ENCODE measurements at places on chromosomes 12 and 14.

GRCh38 chr12:75337905-75338304 lies 3.4 kb downstream of the GLIPR1L1 start:
- DNase-seq = no peak

GRCh38 chr14:100078997-100079725 lies 13.9 kb downstream of the EVL start:
- no peak for DNase-seq

- no peak for DNase-seq
Measured at GRCh38 chr14:37707716-37708115, 112.3 kb downstream of the TTC6 start.

DNA sequence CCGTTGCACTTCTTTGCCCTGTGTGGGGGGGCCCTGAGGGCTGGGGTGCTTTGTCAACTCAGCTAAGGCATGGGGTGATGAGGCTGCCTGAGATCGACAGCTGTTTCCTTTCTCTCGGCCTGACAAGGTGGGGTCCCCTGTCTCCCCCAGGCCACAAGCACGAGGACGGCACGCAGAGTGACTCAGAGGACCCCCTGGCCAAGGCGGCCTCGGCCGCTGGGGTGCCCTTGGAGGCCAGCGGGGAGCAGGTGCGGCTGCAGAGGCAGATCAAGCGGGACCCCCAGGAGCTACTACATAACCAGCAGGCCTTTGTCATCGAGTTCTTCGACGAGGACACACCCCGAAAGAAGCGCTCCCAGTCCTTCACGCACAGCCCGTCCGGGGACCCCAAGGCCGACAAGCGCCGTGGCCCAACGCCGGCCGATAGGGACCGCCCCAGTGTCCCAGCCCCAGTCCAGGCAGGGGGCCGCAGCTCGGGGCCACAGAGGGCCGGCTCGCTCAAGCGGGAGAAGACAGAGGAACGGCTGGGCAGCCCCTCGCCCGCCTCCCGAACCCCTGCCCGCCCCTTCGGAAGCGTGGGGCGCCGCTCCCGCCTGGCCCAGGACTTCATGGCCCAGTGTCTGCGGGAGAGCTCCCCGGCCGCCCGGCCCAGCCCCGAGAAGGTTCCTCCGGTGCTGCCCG lies 18.8 kb downstream of the CEP170B start:
- DNase-seq = no peak

- no peak for DNase-seq
Measured at GRCh38 chr12:46958599-46959290, 120.7 kb upstream of the PCED1B start.

- no peak for DNase-seq
Measured at GRCh38 chr12:6444031-6444430, 724 bp upstream of the CD27 start.

DNA sequence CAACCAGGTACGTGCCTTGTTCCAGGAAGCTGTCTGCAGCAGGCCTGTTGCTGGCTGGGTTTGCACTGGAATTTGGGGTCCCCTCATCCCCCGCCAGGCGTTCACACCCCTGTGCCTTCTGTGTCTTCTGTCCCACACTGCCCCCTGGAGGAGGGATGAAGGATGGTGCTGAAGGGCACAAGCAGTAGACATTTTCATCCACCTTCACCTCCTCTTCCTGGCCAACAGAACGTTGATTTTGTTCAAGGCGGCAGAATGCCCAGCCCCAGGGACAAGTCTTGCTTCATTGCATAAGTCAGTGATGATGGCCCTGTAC lies 122.1 kb downstream of the CALM1 start:
- DNase-seq = no peak

DNA sequence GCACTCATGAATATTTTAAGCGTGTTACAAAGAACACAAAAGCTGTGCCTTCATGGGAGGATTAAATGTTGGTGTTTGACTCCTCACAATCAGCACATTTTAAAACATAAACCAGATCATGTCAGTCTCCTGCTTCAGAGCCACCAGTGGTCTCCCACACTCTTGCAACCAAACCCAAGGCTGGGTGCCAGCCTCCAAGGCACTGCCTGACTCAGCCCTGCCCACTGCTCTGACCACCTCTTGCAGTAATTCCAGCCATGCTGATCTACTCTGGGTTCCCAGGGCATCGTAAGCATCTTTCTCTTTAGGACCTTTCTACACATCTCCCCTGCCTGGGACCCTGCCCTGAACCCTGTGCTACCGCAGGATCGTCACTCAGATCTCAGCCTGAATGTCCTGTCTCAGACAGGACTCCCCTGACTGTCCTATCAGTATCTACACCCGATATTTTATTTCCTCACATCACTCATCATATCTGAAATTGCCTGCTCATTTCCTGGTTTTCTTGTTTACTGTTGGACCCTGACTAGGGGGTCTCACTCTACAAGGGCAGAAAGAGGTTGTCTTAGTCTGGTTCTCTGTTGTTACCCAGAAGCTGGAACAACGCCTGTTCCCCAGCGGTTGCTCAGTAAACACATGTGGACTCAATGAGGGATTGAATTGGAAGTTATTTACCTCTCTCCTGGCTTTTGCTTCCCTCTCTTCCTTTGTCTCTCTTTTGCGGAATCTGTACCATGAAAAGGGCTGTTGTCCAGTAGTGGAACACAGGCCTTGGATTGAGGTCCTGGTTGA lies 449.8 kb downstream of the RAD51B start:
- no peak for DNase-seq

DNA sequence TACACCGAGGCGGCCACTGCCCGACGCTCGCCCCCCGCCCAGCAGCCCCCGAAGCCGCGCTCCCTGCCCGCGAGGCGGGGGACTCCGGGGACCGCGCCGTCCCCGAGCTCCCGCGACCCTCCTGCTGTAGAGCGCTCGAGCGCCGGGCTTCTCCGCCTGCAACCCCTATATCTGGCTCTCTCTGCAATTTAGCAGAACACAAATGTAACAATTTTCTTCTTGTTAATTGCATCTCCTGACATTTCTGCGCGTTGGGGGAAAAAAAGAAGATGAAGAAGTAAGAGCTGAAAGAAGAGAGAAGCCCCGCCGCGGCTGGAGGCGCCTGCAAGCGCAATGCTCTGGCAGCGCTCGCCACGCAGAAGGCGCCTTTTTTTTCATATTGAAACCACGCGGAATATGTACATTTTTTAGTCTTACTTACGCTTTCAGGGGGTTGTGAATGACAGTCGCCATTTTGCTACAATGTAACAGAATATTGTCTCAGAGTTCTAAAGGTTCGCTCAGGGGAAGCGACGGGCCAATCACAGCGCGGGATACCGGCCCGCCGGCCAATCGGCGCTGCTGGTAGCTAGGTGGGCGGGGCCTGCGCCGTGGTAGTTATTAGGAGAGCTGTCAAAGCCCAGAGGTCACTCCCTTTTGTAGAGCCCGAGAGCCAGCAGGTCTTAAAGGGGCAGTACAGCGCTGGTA lies at the start of gene DPF3:
Gene DPF3, minus strand, starts transcription at position 466 of the 687 bp plus-strand sequence. Its CDS starts 13 bp downstream, at position 453.
- peak; percentile 89 for DNase-seq

GRCh38 chr14:50222055-50222613 lies 9.2 kb downstream of the SOS2 start:
- DNase-seq = no peak

GRCh38 chr12:93602897-93603668 lies 30.6 kb downstream of the SOCS2 start:
- no peak for DNase-seq

- no peak for DNase-seq
Measured at GRCh38 chr12:7137908-7138307, 7.7 kb downstream of the CLSTN3 start.

GRCh38 chr14:99041820-99042174 lies 230.2 kb downstream of the BCL11B start:
- no peak for DNase-seq

DNA sequence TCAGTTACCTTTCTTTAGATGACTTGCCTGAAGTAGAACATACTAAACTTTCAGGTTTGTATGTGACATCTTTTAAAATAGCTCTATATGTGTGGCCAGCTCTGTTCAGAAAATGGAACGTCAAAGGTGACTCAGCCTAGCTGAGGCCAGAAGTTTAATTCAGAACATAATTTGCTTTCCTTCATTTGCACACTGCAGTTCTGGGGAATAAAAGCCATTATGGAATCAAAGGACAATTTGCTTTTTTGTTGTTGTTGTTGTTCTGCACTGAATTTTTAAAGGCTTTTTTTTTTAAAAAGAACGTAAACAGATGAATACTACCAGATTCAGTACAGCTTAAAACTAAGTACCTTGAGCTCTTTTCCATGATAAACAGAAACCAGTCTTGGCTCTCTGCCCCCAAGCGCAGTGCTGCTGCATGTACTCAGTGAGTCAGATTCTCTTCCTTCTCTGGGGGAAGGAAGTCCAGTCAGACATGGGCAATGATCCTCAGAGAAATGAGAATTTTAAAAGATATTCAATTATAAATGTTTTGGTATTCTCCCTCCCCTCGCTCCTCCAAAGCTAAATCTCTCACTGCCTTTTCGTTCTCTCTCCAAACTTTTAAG lies 644.2 kb downstream of the NOVA1 start:
- DNase-seq = peak; percentile 64

DNA sequence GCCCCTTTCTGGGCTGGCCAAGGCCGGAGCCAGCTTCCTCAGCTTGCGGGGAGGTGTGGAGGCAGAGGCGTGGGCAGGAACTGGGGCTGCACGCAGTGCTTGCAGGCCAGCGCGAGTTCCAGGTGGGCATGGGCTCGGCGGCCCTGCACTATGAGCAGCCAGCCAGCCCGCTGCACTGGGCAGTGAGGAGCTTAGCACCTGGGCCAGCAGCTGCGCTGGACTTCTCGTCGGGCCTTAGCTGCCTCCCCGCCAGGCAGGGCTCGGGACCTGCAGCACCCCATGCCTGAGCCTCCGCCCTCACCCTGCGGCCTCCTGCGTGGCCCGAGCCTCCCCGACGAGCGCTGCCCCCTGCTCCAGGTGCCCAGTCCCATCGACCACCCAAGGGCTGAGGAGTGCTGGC lies 42.0 kb downstream of the TMTC2 start:
- no peak for DNase-seq

GRCh38 chr14:53186532-53186931 lies 33.4 kb upstream of the DDHD1 start:
- DNase-seq = no peak

DNA sequence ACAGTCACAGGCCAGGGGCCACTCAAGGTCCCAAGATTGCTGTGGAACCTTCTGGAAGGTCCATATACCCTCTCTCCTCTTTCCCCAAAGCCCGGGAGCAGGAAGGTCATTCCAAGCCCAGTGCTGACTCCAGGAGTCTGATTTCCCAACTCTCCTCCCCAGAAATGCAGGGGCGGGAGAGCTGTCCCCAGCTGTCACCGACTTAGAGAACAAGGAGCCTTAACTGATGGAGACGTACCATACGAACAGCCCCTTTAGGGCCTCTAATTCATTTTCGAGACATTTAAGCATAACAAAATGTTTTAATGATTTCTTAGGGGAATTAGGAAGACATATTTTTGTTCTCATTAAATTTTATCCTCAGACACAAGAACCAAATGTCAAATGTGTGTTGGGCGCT lies 99.2 kb downstream of the PHETA1 start:
- DNase-seq = no peak

- no peak for DNase-seq
Measured at GRCh38 chr14:21070083-21070609, at the start of gene ARHGEF40. Gene ARHGEF40, plus strand, starts transcription at chr14:21070304. Its CDS starts 93 bp downstream, at chr14:21070397.

DNA sequence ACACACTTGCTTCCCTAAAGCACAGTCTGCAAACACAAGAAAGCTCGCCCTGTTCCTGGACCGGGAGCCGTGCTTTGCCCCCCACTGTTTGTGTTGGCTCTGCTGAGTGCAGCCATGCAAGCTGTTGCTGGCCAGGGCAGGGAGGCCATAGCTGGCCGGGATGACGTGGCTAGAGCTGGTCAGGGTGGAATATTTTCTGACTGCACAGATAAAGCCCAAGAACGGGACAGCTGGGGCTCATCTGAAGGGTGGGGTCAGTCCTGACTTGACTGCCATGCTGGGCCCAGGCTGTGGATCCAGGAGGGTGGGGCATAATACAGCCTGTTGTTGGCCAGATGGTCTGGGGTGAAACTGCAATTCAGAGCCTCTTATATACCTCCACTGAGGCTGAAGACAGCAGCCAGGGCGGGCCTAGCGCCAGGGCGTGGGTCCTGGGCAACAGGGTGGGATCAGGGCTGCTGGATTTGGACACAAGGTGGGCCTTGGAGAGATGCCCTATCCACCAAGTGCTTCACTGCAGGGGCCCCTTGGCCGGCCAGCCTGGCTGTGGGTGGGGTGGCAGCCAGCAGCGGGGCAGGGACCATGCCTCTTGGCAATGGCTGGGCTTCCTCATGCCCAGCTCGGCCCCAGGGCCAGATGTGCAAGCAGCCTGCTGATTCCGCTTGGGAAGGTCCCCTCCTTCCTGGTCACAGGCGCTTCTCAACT lies 14.8 kb downstream of the KMT5A start:
- no peak for DNase-seq

GRCh38 chr12:22797701-22798100 lies 172.7 kb downstream of the ETNK1 start:
- no peak for DNase-seq

DNA sequence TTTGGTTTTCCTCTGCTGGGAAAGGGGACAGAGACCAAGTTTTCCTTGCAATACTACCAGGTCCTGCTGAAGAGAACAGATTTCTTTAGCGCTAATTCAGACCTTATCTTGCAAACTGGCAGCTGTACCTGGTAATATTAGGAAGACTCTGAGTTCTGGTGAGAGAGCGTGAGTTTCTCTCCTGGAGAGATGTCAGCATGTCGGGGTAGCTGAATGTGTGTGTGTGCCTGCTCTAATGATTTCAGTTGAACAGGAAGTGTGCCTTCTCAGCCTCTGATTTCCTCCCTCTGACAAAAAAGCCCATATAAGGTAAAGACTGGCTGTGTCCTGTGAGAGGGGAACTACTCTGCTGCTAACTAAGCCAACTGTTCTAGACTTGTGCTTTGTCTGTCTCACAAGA lies 10.3 kb upstream of the ERP27 start:
- DNase-seq = no peak

- DNase-seq = no peak
Measured at GRCh38 chr12:54917001-54917488, 62.7 kb downstream of the MUCL1 start.

GRCh38 chr14:76320975-76321374 lies 55.0 kb upstream of the ESRRB start:
- no peak for DNase-seq

- no peak for DNase-seq
Measured at GRCh38 chr12:232731-233614, 19.0 kb upstream of the SLC6A12 start.

DNA sequence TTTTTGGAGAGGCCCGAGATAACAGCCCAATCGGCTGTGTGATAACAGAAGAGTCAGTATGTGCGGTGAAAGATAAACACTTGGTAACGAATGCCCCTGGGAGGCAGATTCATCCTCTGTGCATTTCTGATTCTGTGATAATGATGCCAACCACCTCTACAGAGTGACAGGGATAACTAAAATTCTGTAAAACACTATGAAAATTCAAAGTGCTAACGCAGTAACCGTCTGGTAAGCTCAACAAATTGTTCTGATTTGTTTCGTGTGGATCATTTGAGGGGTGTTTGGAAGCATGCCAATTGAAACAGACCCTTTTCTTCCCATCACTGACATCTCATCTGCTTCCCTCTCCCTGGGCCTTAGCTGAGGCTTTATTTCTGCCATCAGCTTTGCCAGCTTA lies 76.3 kb downstream of the ESR2 start:
- no peak for DNase-seq

- no peak for DNase-seq
Measured at GRCh38 chr14:77119851-77120250, 21.7 kb downstream of the ZDHHC22 start.
